ENCODE measurements at places on chromosomes 13 and 19. TPM values are rescaled to one million over a fixed set of nuclear protein-coding genes. Genes with fewer than 3 reads are reported as not detected.

NANOS3 gene
- not detected for total RNA-seq

TMPRSS9 gene
- not detected for total RNA-seq

NDUFB7 gene
- 175 TPM for total RNA-seq

IGFL1 gene
- total RNA-seq: not detected

NLRP9 gene
- not detected for total RNA-seq

MBD3L3 gene
- total RNA-seq: not detected

CRX gene
- not detected for total RNA-seq

IZUMO1 gene
- total RNA-seq: not detected

CTXN1 gene
- 1.4 TPM for total RNA-seq

DKKL1 gene
- total RNA-seq: not detected

CXCL17 gene
- not detected for total RNA-seq

HSPB6 gene
- total RNA-seq: 0.46 TPM

Measured in activated T-cell treated with anti-CD3 and anti-CD28 coated beads, Interleukin-2, amount 50 U/mL, for 4 hours (primary cell).